Thoracic aorta (tissue), 2 donors: ENCODE measurements at places on chromosomes 13 and 19.

GRCh38 chr13:34156841-34157365 lies 339.0 kb downstream of the RFC3 start:
- peak; percentile 66 for DNase-seq

DNA sequence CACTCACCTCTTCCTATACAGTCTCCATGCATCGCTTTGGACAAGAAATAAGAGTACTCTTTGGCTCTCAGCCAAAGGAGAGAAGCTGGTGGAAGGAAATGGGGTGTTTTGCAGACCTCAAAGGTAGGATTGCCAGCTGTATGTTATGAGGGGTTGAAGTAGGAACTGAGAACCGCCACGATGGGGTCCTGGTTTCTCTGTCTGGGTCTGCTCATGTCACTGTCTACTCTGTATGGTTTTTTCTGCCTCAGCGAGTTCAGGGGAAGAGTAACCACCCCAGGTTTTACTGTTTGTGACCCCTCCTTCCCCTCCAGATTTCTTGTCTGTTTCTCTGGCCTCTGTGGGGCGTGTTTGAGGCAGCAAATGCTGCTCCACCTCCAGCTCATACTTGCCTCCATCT lies 4.1 kb downstream of the ZNF805 start:
- DNase-seq: no peak

DNA sequence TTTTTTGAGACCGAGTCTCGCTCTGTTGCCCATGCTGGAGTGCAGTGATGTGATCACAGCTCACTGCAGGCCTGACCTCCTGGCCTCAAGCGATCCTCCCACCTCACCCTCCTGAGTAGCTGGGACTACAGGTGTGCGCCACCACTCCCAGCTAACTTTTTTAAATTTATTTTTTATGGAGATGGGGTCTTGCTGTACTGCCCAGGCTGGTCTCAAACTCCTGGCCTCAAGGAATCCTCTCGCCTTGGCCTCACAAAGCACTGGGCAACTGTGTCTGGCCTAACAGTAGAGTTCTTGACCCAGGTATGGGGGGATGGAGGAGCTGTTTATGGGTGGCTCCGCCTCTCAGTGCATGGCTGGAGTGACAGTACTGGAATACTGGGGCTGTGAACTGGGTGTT lies 59.6 kb downstream of the SMARCA4 start:
- no peak for DNase-seq

GRCh38 chr13:31587698-31588266 lies 151.5 kb upstream of the RXFP2 start:
- no peak for DNase-seq
